Activated CD4-positive, alpha-beta memory T cell treated with anti-CD3 and anti-CD28 coated beads for 36 hours (primary cell): ENCODE measurements at places on chromosomes 3 and 15. TPM values are rescaled to one million over a fixed set of nuclear protein-coding genes. Genes with fewer than 3 reads are reported as not detected.
A peak's percentile ranks its signal among the peaks of the same experiment; 100 is the strongest.

Gene ADAMTSL3
- not detected for total RNA-seq

GRCh38 chr3:71524672-71525071 lies 58.9 kb downstream of the FOXP1 start:
- DNase-seq: no peak

- DNase-seq: no peak
Measured at GRCh38 chr3:52518723-52519444, 14.8 kb downstream of the NT5DC2 start.

- no peak for DNase-seq
Measured at GRCh38 chr3:17542591-17542990, 199.8 kb downstream of the TBC1D5 start.

DNA sequence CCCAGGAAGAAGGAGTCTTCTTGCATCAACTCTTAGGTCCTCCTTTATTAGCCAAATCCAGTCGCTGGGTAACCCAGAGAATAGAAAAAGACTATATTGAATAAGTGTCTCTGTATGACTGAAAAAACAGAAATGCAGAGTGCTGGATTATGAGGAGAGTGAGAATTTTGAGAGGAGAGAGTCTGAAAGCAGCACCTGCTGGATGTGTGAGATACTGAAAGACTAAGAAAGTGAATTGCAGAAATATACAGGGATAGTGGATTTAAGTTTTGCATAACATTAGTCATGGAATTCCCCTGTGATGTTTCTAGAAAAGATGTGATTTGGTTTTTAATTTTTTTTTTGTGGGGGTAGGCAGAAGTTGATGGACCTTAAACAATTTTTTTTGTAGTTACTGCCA lies 296.5 kb downstream of the MECOM start:
- no peak for DNase-seq

Gene FAM219B
- 63.0 TPM for total RNA-seq

Gene BCL6
- total RNA-seq: 41.4 TPM

Gene VWA5B2
- not detected for total RNA-seq

DNA sequence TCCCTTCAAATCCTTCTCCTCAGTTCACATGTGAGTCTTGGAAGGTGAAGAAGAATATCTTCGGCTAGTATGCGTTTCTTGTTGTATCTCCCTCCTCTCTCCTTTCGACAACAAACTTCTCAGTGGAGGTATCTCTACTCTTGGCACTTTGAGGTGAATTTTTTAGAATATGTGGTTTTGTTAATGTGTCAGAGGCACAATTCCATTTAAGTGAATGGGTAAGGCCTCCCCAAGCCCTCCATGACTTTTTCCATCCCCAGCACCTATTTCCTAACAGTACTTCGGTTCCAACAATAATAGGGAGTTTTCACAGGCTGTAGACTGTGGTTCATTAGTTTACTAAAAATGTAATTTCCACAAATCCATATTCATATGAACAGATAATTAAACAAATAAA lies 74.2 kb downstream of the TM4SF4 start:
- DNase-seq: no peak

Gene TMEM212
- total RNA-seq: not detected

DNA sequence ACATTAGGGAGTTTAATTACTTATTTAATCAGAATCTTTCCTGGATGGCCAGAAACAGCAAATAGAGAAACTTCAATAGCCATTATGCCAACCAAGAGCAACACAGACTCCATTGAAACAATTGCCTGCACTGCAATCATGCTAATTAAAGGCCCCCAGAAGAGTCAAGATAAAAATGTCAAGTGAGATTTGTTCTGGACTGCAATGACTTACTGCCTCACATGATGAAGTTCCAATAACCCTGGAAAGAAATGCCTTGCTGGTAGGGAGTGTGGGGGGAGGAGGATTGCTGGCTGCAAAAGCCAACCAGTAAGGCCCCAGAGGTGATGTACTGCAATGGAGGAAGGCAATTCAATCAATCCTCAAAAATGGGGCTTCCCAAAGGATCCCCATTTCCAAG lies 257.9 kb downstream of the NTRK3 start:
- no peak for DNase-seq

DNA sequence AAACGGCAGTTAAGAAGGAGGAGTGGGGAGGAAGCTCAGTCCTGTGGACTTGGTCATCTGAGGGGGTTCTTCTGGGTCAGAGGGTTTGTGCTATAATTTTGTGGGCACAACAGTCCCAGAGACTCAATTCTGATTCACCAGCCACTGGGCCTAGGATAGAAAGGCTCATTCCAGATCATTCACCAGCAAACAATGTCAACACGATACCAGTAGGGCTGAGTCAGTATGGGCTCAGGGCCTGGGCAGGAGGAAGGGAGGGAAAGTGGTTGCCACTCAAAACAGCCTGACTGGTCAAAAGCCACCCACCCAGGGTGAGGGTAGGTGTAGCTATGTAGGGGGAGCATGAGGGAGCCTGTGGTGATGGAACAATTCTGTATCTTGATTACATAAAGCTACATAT lies 86.9 kb upstream of the MEX3B start:
- DNase-seq: no peak

GRCh38 chr3:122233101-122233952 lies 49.9 kb downstream of the CASR start:
- DNase-seq: peak; percentile 44

DNA sequence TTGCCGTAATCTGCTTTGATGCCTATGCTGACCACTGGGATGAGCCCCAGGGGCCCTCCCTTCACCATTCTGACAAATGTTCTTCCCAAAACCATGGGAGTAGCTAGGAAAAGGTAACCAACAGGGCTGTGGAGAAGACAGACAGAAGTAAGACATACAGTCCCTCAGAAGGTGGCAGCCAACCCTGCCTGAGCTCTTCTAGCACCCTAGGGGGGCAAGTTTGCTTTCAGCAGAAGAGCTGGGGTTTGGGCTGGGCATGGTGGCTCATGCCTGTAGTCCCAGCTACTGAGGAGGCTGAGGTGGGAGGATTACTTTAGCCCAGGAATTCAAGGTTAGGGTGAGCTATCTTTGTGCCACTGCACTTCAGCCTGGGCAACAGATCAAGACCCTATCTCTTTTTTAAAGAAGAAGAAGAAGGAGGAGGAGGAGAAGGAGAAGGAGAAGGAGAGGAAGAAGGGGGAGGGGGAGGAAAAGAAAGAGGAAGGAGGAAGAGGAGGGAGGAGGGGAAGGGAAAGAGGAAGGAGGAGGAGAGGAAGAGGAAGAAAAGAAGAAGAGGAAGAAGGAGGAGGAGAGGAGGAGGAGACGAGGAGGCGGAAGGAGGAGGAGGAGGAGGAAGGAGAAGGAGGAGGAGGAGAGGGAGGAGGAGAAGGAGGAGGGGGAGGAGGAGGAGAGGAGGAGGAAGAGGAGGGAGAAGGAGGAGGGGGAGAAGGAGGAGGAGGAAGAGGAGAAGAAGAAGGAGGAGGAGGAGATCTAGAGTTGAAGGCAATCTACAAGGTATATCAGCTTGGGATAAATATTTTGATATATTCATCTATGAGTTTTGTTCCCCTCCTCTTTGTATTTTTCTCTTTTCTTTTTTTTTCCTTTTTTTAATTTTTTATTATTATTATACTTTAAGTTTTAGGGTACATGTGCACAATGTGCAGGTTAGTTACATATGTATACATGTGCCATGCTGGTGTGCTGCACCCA lies 44.9 kb upstream of the ABHD2 start:
- no peak for DNase-seq

DNA sequence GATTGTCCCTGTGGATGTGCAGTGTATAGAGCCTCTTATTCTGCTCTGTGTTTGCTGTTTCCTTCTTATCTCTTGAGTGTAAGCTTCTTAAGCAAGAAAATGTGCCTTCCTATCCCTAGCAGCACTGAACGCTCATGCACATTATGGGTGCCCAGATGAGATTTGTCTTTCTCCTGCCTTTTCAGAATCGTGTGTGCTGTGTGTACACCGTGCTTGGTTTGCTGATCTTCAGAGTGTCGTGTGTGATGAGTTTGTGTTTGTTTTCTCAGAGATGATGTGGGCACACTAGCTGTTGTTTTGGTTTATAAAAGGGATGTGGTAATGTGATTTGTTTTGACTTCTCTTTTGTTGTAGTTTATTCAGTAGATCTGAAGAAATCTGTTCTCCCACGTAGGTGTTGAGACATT lies 19.7 kb downstream of the GPR171 start:
- DNase-seq: no peak

DNA sequence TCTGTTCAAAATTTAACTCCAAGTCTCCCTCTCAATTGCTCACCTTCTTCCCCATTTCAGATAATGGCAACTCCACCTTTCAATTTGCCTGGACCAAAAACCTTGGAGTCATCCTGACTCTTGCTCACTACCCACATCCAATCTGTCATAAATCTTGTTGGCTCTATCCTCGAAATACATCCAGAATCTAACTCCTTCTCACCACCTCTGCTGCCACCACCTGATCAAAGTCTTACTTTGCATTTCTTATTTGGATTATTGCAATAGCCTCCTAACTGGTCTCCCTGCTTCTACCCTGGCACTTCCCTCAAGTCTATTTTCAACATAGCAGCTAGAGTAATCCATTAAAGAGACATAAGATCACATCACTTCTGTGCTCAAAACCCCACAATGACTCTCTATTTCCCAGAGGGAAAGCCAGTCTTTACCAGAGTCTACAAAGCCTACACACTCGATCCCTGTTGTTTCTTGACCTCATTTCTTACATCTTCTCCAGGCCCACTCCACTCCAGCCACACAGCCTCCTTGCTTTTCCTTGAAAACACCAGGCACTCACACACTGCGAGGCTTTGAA lies 86.6 kb downstream of the GPR156 start:
- no peak for DNase-seq

Gene ROBO1
- total RNA-seq: not detected

DNA sequence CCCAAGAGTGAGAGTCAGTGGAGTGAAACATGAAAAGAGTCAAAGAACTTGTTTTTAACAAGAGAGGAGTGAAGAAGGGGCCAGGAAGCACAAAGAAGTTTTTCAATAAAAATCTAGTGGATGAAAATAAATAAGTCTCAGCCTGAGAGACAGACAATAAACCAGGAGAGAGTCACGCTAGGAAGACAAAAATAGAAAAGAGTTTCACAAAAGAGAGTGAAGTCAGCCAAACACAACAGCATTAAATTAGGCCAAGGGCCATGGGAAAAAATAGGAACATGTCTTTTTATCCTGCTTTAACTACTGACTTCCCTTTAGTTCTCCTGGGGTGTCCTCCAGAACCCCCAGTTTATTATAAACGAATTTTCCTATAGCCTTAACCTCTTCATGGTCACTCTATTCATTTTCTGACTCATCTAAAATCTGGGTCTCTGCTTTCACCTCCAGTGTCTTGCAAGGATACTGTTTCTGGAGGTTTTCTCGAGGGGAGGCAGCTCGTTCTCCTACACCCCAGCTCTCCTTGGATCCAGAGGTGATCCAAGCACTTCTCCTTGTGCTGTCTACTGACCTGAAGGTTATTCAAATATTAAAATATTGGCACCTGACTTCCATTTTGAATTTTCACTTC lies 571.5 kb upstream of the PPP2R3A start:
- no peak for DNase-seq

GRCh38 chr3:48524970-48525369 lies 21.0 kb upstream of the SHISA5 start:
- no peak for DNase-seq

Gene GRAMD1C
- total RNA-seq: 1.2 TPM

- DNase-seq: no peak
Measured at GRCh38 chr3:194389269-194389668, 9.8 kb downstream of the GP5 start.

Gene AGBL1
- 0.10 TPM for total RNA-seq

DNA sequence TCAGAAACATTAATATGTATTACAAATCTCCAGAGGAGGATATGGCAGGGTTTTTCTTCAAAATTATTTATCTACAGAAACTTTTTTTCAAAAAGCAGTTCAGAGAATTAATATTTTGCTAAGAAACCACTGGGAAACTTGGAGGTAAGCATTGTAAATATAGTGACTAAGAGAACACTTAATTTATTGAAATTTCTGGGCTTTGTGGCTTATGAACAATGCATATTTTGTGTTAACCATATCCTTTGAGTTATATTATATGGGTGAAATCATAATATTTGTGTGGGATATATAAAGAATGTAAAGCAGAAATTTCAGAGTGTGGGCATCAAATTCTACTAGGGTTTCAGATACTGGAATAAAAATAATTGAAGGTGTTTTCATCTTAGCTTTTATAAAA lies 1059.2 kb downstream of the ZPLD1 start:
- no peak for DNase-seq

- DNase-seq: no peak
Measured at GRCh38 chr3:112092496-112093179, 6.4 kb downstream of the C3orf52 start.

Gene AP3B2
- total RNA-seq: not detected

DNA sequence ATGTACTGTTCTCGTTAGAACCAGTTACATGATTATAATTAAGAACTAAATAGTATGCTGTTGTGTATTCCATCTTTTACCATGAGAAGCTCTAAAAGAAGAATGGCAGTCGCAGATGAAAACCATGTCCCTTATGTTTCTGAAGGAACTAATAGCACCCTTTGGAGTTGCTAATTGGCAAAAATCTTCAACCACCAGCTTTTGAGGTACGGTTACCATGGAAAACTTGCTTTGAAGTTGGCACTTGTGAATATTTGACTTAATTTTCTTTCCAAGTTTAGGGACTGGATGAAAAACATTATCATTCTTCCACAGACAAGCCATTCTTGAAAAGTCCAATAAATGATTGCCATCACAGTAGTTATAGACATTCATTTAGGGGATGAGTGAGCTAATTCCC lies 666.6 kb upstream of the ROBO1 start:
- DNase-seq: no peak

DNA sequence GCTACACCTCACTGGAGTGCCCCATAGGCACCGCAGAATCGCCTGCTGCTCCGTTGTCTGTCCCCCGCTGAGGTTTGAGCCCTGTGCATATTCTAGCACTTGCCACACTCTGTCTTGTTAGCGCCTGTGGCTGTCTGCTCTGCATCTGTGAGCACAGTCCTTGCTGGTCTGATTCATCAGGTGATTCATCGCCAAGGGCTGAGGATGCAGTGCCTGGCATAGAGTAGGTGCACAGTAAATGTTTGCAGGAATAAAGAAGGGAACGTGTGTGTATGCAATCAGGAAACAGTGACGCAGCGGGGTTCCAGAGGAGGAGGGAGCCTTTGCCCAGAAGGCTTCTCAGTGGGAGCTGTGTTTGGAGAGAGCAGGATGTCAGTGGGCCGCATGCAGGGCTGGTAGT lies 124.0 kb upstream of the PLXNA1 start:
- DNase-seq: no peak

Gene ARPP21
- not detected for total RNA-seq

GRCh38 chr15:42118650-42119445 lies 24.5 kb upstream of the PLA2G4D start:
- DNase-seq: no peak

DNA sequence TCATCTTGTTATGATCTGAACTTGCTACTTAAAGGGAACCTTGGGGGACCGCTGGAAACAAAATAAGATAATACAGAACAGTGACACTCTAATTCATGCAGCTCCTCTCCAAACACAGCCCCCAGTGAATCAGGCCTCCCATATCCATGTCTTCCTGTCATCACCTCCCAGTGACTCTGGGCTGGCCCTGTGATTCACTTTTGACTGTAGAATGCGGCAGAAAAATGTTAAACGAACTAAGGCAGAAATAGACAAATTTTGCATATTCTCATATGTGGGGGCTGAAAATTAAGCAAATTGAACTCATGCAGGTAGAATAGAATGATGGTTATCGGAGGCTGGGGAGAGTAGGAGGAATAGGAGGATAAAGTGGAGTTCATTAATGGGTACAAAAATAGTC lies 20.2 kb upstream of the GADL1 start:
- no peak for DNase-seq
